ENCODE measurements at places on chromosomes 11 and 22.
A peak's percentile ranks its signal among the peaks of the same experiment; 100 is the strongest.

GRCh38 chr11:83682611-83682973, 396.4 kb upstream of the CCDC90B start:
- no peak for DNase-seq

DNA sequence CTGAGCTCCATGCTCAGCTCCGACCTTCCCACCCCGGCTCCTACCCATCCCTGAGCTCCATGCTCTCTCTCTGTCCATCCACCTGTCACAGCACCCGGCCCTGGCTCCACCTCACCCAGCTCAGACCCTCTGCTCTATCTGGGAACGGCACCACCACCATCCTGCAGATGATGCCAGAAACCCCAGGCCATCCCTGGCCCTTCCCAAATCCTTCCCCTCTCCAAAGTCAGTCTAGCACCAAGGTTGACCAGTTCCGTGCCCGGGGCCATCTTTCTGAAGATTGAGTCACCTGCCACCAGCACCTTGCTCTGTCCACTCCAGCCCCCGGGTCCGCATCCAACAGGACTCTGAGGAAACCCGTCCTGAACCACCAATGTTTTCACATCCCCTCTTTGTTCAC, 969.6 kb downstream of the BRD1 start:
- DNase-seq, result no peak

DNA sequence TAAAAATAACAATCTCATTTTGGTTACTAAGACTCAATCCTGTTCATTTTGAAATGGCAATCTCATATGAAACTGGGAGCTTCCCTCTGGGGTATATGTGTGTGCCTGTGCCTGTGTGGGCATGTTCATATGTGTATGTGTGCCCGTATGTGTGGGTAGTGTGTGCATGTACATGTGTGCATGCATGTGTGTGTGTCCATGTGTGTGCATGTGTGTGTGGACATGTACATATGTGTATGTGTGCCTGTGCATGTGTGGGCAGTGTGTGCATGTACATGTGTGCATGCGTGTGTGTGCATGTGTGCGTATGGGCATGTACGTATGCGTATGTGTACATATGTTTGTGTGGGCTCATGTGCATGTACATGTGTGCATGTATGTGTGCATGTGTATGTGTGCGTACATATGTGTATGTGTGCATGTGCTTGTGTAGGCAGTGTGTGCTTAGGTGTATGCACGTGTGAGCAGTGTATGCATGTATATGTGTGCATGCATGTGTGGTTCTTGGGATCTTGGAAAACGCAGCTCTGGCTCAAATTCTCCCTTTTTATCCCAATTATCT, 24.5 kb upstream of the CACNG2 start:
- no peak for DNase-seq

- DNase-seq, result no peak
These were observed 9.8 kb upstream of the DSCAML1 start for GRCh38 chr11:117806846-117807245.

DNA sequence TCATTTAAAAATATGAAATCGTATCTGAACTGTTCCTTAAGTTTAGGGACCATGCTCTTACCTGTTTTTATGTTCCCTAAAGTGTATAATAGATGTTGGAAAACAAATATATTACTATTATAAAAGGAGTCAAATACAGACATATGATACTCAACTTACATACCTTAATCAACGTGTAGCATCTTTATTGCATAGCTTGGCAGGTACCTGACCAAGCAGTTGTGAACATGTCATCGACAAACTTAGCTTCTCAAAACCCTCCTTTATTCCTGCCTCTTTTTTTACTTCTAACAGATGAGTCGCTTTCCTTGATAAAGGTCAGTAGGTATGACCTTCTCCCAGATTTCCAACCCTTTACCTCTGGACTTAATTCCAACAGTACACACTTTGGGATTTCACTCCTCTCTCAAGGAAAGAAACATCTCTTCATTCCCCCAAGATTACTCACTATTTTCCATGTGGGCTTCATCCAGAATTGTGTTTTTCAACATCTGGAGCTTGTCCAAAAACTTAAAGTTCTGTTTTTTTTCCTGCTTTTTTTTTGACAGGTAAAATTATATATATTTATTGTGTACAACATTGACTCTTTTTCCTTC, 11.9 kb downstream of the HIPK3 start:
- DNase-seq, result no peak

DNA sequence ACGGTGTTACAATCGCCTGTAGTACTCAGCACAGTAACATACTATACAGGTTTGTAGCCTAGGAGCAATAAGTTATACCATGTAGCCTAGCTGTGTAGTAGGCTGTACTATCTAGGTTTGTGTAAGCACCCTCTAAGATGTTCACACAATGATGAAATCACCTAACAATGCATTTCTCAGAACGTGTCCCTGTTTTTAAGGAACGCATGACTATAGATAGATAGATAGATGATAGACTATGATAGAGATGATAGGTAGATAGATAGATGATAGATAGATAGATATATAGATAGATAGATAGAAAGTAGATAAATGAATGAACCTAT, 203.9 kb downstream of the FAM76B start:
- DNase-seq, result no peak

DNA sequence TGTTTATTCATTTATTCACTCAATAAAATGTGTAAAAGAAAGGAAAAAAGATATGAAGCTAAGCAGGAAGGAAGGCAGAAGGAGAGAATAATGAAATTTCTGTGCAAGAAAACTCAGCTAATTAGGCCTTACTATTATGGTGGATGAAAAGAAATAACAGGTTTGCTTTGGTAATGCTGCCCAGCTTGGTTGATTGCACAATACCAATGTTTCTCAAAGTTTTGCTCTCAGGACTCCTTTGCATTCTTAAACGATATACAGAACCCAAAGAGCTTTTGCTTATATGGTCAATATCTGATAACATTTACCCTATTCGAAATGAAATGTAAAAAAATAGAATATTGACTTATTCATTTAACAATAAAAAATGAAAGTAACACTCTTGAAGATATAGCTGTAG, 7.3 kb upstream of the CTSC start:
- no peak for DNase-seq

GRCh38 chr11:92311616-92312449, 87.2 kb downstream of the FAT3 start:
- no peak for DNase-seq

- no peak for DNase-seq
These were observed 7.9 kb upstream of the SOX6 start for GRCh38 chr11:16364254-16364653.

- DNase-seq, result peak; percentile 69
These were observed 170.3 kb upstream of the ZBED5 start for GRCh38 chr11:11028017-11028692.

GRCh38 chr11:20563866-20564265, 35.5 kb upstream of the SLC6A5 start:
- DNase-seq, result no peak

DNA sequence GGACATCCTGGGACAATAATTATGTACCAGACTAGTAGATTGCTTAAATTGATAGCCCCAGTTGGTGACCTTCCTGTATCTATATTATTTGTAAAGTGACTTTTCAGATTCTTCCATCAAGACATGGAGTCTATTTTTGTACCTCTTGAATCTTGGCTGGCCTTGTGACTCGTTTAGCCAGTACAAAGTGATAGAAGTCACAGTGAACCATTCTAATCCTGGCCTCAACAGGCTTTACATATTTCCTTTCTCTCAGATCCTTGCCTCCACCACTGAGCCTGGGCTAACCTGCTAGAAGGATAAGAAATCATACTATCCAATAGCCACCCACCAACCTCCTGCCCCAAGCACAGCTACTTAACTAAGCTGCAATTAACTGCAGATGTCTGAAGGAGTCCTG, 37.5 kb upstream of the SLC6A5 start:
- DNase-seq, result no peak

GRCh38 chr22:49943405-49943765, 17.2 kb upstream of the PIM3 start:
- no peak for DNase-seq

- no peak for DNase-seq
These were observed 34.6 kb downstream of the RASD2 start for GRCh38 chr22:35575116-35575748.

DNA sequence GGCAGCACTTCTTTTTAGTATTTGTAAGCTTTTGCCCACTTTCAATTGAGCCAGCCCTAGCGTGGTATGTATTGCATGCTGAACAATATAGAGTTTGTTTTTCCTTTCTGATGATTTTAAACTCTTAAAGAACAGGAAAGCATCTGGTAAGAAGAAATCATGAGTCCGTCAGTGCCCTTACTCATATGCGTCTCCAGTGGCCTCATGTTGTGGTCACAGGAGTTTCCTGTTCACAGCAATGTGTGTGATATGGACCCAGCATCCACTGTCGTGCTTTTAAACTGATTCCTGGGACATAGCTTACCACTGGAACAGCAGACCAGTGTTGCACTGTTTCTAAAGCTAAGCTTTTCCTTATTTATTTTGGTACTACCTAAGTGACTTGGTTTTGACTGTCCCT, 40.1 kb downstream of the BID start:
- DNase-seq, result no peak

DNA sequence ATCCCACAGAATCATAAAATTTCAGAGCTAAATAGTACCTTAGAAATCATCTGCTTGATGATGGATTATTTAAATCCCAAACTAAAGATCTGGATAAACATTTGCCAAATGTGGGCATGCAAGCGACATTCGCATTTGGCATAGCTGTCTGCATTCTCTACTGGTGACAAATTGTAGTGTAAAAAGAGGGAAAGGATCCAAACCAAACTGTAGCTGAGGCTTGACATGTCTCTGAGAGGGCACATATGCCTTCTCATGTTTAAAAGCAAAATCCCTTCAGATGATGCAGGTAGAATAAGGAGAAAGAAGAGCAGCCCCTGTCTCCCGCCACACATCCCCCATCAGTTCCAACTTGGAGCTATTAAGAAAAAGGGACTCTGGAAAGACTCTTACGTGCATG, 257.5 kb upstream of the MTNR1B start:
- DNase-seq, result no peak

- DNase-seq, result no peak
These were observed 7.8 kb upstream of the RBM4B start for GRCh38 chr11:66685276-66686099.

DNA sequence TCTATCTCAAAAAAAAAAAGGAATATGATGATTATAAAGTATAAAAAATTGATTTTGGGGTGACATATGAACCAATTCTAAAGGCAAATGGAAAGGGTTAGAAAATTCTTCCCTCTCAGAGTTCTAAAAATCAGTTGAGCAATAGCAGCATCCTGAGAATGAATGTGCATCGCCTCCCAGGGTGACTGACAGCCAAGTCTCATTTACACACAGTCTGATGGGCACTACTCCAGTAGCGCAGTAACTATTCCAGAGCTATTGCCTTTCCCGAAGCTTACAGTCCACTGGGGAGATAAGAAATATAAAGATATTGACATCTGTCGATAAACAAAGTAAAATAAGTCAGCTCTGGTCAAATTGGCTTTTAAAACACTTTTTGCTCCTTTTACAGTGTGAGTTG, 32.3 kb upstream of the SORL1 start:
- DNase-seq, result no peak

- DNase-seq, result no peak
These were observed 44.1 kb upstream of the TP53I11 start for GRCh38 chr11:44994753-44995152.

DNA sequence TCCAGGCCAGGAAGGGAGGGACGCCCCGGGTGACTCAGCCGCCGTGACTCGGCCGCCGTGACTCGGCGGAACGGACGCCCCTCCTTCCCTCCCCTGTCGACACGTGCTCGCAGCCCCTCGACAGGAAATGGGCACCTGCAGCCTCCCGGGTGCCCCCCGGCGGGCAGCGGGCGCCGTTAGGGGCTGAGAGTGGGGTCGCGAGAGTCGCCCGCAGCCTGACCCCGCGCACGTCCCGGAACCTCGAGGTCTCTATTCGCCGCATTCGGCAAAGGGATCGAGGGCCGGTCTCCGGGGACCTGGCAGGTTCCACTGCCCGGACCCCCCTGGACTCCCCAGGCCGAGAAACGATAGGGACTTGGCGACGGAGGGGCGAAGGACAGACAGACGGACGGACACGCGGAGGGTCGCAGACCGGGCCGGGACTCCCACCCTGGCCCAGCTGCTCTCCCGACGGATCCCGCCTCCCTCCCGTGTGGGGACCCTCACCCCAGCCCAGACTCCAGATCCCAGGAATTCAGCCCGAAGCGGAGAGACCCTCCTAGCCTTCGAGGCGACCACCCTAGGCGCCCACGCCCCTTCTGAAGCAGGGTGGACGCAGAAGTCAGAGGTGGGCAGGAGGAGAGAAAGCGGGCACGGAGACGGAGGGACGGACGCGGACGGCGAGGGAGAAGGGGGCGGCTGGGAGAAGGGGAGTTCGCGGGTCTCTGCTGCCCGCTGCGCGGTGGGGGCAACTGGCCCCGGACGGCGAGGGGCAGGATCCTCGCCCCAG, 648 bp downstream of the FOSL1 start:
- DNase-seq, result peak; percentile 48

DNA sequence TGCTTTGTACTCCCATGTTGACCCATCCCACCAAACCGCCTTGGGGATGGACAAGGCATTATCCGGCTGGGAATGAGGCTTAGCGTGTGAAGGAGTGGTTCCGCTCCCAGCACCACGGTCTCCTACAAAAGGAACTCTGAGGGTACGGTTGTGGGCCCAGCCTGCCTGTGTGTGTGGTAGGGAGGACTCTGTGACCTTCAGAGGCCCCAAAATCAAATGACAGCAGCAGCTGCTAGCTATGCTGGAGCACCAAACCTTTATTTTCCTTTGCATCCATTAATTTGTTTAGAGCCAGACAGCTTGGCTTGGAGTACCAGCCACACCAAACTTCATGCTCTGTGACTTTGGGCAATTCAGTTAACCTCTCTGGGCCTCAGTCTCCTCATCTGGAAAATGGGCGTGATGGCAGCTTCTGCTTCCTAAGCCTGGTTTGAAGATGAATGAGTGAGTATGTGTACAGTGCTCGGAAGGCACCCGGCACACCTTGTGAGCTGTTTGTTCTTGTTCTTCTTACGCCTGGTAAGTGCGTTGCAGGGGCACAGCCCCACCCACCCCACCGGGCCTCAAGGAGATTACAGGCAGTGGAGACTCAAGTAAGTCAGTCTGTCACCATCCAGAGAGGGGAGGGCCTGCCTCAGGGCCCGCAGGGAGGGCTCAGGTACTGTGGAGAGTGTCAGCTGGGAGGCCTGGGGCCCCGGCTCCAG, 25.3 kb downstream of the MB start:
- DNase-seq, result no peak

DNA sequence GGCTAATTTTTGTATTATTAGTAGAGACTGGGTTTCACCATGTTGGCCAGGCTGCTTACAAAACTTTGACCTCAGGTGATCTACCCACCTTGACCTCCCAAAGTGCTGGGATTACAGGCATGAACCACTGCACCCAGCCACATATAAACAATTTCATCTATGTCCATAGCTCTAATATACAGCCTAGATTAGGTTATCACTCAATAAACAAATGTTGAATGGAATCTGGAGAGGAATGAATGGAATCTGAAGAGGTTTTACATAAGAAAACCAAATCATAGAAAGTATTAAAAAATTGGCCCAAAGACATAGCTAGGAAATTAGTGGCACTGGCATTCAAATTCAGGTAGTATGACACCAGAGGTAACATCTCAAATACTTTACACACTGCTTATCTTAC, 1401.4 kb upstream of the TENM4 start:
- DNase-seq, result no peak
